T-helper 17 cell (primary cell): ENCODE measurements at places on chromosomes 1 and 21.
A peak's percentile ranks its signal among the peaks of the same experiment; 100 is the strongest.

GRCh38 chr1:61101536-61101935, 19.2 kb downstream of the NFIA start:
- no peak for DNase-seq

GRCh38 chr1:114130846-114131525, 22.7 kb downstream of the SYT6 start:
- no peak for DNase-seq

DNA sequence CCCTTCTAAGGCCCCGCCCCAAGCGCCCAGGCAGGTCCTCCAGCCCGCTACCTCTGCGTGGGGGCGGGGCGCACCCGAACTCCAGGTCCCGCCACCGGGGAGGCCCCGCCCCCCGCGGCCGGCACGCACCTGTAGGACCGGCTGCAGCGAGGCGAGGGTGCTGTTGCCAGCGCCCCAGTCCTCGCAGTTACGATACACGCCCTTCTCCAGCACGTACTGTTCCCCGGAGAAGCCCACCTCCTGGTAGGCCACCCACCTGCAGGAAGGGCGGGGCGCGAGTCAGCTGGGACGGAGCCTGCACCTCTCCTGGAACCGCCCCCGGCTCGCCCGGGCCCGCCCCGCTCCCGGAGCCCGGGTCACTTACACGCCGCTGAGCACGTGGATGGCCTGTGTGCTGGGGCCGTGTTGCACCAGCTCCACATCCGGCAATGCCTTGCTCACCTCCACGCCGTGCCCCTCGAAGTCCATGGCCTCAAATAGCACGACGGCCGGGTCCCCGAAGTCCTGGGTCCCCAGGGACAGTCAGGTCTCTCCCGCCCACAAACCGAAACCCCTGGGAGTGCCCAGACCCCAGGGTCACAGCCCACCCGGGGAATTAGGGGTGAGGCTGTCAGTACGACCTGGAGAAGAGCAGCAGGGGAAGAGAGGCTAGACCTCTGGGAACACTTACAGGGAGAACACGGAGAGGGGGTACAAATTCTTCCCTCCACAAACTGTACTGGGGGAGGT, 17.3 kb downstream of the CRYBG2 start:
- DNase-seq = peak; percentile 90

- DNase-seq = no peak
Observed at GRCh38 chr21:29264721-29265120, 34.0 kb upstream of the BACH1 start.
